Thoracic aorta endothelial cell (primary cell): ENCODE measurements at places on chromosomes 16 and 17. TPM values are rescaled to one million over a fixed set of nuclear protein-coding genes. Genes with fewer than 3 reads are reported as not detected.

KIF18B gene
- 12.0 and 22.3 TPM in 2 replicates for total RNA-seq

SCNN1B gene
- total RNA-seq = not detected in 2 replicates

NSRP1 gene
- 16.8 and 18.0 TPM in 2 replicates for total RNA-seq

SLFN14 gene
- total RNA-seq = not detected in 2 replicates

CHRNE gene
- 0.13 and 0.43 TPM in 2 replicates for total RNA-seq

FBXL16 gene
- 0.65 and 0.66 TPM in 2 replicates for total RNA-seq

MYCBPAP gene
- total RNA-seq = 0.53 and 1.2 TPM in 2 replicates

P2RX5 gene
- total RNA-seq = 0.27 and 1.7 TPM in 2 replicates

TNP2 gene
- total RNA-seq = not detected in 2 replicates

NPW gene
- 0.13 and 0.72 TPM in 2 replicates for total RNA-seq

TBC1D3I gene
- 0.14 and 1.1 TPM in 2 replicates for total RNA-seq

NPB gene
- 0.13 and 0.22 TPM in 2 replicates for total RNA-seq

HOXB1 gene
- total RNA-seq = not detected in 2 replicates

ARL5C gene
- total RNA-seq = not detected in 2 replicates

SLC6A4 gene
- 0.13 TPM in 1 of 2 replicates, not detected in the other for total RNA-seq

RNF222 gene
- not detected in 2 replicates for total RNA-seq

SLFN12L gene
- total RNA-seq = under 0.01 TPM in 1 of 2 replicates, not detected in the other

FOXF1 gene
- total RNA-seq = 0.07 and 0.13 TPM in 2 replicates

SLFN5 gene
- total RNA-seq = 36.6 and 44.4 TPM in 2 replicates

ABAT gene
- 1.9 and 2.0 TPM in 2 replicates for total RNA-seq

CYGB gene
- 0.29 and 0.66 TPM in 2 replicates for total RNA-seq

GAS7 gene
- total RNA-seq = under 0.01 TPM in 1 of 2 replicates, not detected in the other

HOXB8 gene
- total RNA-seq = 2.9 TPM in 1 of 2 replicates, not detected in the other

PYY gene
- total RNA-seq = not detected in 2 replicates

DPEP2 gene
- 0.22 TPM in 1 of 2 replicates, not detected in the other for total RNA-seq

TM4SF5 gene
- not detected in 2 replicates for total RNA-seq

TBX2 gene
- 0.13 TPM in 1 of 2 replicates, not detected in the other for total RNA-seq

ATP1B2 gene
- not detected in 2 replicates for total RNA-seq

CMTM2 gene
- not detected in 2 replicates for total RNA-seq

HSD11B2 gene
- total RNA-seq = 0.07 TPM in 1 of 2 replicates, not detected in the other

RABEP2 gene
- 29.9 and 30.9 TPM in 2 replicates for total RNA-seq

PLA2G10 gene
- not detected in 2 replicates for total RNA-seq

ICAM2 gene
- 898 and 963 TPM in 2 replicates for total RNA-seq

FN3KRP gene
- total RNA-seq = 17.8 and 21.8 TPM in 2 replicates

CIITA gene
- total RNA-seq = under 0.01 and 0.07 TPM in 2 replicates

TRAPPC1 gene
- 45.9 and 46.4 TPM in 2 replicates for total RNA-seq

KCNJ18 gene
- not detected in 2 replicates for total RNA-seq

KREMEN2 gene
- total RNA-seq = not detected in 2 replicates

NPIPA5 gene
- 0.93 and 4.8 TPM in 2 replicates for total RNA-seq

C17orf100 gene
- 0.22 and 0.53 TPM in 2 replicates for total RNA-seq

PPP1R27 gene
- total RNA-seq = not detected in 2 replicates

PHB1 gene
- total RNA-seq = 121 and 146 TPM in 2 replicates

PRAC1 gene
- not detected in 2 replicates for total RNA-seq

PRKCA gene
- total RNA-seq = 26.4 and 31.1 TPM in 2 replicates

SLC5A10 gene
- total RNA-seq = not detected in 2 replicates

CEMP1 gene
- total RNA-seq = not detected in 2 replicates

TEKT5 gene
- total RNA-seq = not detected in 2 replicates
